ENCODE measurements at places on chromosomes 11 and 22.

GRCh38 chr11:1153105-1153950 is 4.4 kb upstream of the MUC5AC start:
- DNase-seq = no peak

- DNase-seq = no peak
Observed at GRCh38 chr22:37986371-37986770, 2.0 kb upstream of the SOX10 start.

GRCh38 chr11:101848262-101848661 is 66.5 kb upstream of the CEP126 start:
- no peak for DNase-seq

GRCh38 chr22:23850136-23850611 is 7.5 kb upstream of the SLC2A11 start:
- no peak for DNase-seq

DNA sequence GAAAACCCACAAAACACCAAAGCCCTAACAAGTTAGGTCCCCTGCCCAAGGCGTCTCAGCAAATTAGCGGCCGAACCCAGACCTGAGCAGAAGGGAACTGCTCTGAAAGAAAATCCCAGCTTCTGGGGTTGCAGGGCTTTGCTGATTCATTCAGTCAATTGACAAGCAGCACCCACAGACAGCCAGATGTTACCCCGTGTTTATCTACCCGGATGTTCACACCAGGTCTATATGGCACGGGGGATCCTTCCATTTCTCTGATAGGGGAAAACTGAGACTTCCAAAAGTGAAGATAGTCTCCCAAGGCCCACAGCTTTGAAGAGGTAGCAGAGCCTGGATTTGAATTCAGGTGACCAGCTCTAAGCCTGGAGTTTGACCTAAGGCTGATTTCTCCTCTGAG is 14.0 kb upstream of the OAF start:
- DNase-seq = no peak

All from esophagus squamous epithelium (tissue), 5 donors.